Gastroesophageal sphincter (tissue), 4 donors: ENCODE measurements at places on chromosomes 11 and 22.

DNA sequence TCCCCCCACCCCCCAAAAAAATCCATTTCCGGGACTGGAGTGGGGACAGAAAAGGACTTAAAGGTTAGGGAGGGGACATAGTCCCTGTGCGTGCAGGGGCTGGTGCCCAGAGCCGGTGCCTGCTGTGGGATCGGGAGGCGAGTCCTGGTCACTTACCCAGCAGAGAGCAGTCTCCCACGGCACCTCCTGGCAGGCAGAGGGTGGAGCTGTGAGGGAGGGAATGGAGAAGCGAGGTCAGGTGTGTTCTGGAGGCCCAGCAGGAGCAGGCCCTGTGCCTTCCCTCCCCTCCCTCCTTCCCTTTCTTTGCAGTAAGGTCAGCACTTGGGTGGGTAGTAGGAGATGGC lies 28.4 kb downstream of the SHANK3 start:
- ATAC-seq: no peak

DNA sequence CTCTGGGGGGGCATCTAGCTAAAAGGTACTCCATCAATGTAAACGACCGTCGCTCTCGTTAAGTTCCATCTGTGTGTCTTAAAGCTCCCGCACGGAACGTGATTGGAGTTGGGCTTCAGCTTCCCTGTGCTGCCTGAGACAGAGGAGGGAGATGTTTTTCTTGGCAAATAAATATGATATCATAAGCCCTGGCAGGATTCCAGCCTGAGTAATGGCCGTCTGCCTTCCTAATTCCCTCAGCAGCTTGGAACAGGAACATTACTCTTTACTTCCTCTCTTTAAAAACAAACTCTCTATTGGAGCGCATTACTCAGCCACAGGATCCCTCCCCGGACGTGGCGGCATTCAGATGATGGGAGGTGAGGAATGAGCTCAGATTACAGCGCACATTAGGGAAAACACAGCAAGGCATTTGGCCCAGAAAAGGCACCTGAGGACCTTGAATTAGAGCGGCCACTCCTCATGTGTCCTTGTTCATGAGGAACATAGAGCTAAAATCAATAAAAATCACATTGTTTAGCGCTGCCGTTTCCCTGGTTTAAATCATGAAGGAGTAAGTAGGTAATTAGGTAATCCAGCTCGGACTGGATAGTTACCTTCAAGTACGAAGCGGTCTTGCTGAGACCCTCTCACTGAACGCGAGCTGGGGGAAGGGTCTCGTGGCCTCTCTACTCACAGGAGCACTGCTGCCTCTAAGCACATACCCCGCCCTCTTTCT lies 230.4 kb downstream of the ST3GAL4 start:
- ATAC-seq: peak; percentile 90

GRCh38 chr11:12461516-12461915 lies 84.1 kb downstream of the PARVA start:
- ATAC-seq: no peak

GRCh38 chr22:19448076-19448607 lies 631 bp upstream of the C22orf39 start:
- peak; percentile 24 for ATAC-seq

GRCh38 chr11:494761-495536 lies 12.1 kb downstream of the RNH1 start:
- no peak for ATAC-seq

DNA sequence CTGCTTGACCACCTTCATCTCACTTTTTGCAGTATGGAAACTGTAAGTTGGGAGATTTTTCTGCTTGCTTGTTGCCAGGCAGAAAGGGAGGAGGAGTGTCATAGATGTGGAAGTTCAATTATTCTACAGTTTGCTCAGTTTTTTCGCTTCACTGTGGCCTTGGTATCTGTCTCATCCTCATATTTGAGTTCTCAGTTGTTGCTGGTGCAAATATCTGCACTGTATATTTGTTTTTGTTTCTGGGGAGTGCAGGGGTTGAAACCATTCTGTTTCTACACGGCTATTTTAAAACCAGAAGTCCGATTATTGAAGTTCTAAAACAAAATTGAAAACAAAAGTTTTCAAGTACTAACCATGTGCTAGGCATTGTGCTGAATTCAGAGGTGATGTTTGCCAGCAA lies 153.4 kb downstream of the JRKL start:
- ATAC-seq: no peak

- no peak for ATAC-seq
Measured at GRCh38 chr22:33496112-33496511, 424.2 kb downstream of the LARGE1 start.

- ATAC-seq: no peak
Measured at GRCh38 chr11:14537134-14537599, 17.0 kb upstream of the PSMA1 start.

DNA sequence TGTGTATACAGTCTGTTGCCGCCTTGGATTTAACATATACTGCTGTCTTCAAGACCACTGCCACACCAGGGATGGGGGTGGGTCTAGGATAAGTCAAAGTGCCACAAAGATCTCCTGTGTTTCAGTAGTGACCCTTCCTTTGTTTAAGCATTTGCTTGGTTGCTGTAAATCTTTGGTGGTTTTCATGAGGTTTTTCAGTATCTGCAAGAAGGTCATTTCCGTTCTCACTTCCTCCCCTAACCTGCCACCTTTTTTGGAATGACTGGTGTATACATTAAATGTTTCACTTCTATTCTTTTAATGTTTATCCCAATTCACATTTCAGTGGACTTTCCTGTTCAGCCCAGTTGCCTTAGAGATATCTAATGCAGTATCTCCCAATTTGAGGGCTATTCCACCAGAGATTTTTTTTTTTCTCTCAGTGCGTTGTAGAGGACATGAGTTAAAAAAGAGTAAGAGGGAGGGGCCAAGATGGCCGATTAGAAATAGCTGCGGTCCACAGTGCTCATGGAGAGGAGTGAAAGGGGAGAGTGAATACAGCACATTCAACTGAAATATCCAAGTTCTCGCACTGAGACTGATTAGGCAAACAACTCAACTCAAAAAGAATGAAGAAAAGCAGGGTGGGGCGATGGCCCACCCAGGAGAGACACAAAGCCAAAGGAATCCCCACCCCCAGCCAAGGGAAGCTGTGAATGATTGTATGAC lies 43.2 kb downstream of the USP47 start:
- ATAC-seq: no peak

GRCh38 chr11:12678991-12679390 lies 4.8 kb downstream of the TEAD1 start:
- ATAC-seq: no peak

GRCh38 chr11:2186669-2187279 lies 15.2 kb upstream of the TH start:
- ATAC-seq: no peak

GRCh38 chr11:129117595-129118350 lies 74.4 kb downstream of the ARHGAP32 start:
- ATAC-seq: no peak

DNA sequence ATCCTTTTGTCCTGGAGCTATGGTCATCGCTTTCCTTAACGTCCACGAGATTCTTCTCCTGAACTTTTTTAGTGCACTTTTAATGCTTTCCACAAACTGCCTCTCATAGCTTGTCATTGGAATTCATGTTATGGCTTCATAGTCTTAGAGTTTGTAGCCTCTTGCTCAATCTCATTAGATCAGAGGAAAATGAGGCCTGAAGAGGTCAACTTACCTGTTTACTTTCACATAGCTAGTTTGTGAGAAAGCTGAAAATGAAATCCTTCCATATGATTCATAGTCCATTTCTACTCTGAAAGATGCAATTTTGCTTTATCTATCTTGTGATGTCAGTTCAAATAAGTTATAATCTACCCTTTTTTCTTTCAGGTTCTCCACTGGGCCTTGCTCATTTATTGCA lies 1747.2 kb upstream of the RAG2 start:
- no peak for ATAC-seq

- ATAC-seq: peak; percentile 63
Measured at GRCh38 chr11:19374151-19374569, 133.4 kb upstream of the E2F8 start.

GRCh38 chr11:77126156-77126775 lies 1.8 kb upstream of the MYO7A start:
- ATAC-seq: no peak

GRCh38 chr22:41828516-41828915 lies 4.4 kb upstream of the SREBF2 start:
- ATAC-seq: no peak

- no peak for ATAC-seq
Measured at GRCh38 chr11:45041596-45041995, 90.9 kb upstream of the TP53I11 start.

DNA sequence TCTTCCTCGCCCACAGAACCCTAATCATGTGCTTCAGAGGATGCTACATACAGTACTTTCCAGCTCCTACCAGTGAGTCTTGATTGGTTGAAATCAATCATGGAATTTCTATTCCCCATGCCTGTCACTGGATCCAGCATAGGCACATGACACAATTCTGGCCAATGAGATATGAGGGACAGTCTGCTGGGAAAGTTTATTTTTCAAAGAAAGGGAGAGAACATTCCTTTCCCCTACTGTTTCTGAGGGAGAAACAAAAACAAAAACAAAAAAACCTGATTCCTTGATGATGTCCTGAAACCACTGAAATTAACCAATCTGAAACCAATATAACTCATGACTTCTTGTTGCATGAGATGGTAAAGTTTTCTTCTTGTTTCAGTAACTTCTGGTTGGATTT lies 3.3 kb upstream of the RCN1 start:
- ATAC-seq: no peak

DNA sequence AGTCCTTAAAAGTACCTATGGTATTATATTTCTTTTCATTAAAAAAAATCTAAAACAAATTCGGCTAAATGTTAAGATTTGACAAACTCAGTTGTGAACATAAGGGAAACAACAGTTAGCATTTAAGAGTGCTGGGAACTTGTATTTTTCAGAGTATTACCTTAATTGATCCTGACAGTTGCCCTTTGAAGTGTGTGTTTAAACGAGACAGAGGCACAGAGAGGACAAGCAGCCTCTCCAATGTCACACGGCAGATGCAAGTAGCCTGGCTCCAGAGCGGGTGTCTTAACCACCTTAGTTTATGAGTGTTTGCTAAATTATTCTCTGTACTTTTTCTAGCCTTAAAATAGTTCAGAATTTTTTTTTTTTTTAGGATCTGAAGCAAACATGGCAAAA lies 80.9 kb downstream of the TIMP3 start:
- no peak for ATAC-seq

DNA sequence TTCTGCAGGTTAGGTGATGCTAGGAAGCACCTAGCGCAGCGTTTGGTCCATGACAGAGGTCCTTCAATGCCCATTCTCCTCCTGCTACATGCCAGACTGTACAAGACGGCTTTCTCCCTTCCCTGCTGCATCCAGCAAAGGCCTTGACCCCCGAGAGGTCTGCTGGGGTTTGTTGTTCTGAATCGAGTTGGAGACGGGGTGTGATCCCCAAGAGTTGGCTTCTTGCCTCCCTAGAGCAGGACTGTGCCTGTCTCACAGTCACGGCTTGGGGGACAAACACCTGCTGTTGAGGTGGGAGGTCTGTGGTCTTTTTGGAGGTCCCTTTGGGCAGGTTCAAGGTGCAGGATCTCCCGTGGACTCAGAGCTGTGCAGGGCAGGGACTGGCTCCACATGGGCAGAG lies 352.3 kb upstream of the B3GAT1 start:
- no peak for ATAC-seq

DNA sequence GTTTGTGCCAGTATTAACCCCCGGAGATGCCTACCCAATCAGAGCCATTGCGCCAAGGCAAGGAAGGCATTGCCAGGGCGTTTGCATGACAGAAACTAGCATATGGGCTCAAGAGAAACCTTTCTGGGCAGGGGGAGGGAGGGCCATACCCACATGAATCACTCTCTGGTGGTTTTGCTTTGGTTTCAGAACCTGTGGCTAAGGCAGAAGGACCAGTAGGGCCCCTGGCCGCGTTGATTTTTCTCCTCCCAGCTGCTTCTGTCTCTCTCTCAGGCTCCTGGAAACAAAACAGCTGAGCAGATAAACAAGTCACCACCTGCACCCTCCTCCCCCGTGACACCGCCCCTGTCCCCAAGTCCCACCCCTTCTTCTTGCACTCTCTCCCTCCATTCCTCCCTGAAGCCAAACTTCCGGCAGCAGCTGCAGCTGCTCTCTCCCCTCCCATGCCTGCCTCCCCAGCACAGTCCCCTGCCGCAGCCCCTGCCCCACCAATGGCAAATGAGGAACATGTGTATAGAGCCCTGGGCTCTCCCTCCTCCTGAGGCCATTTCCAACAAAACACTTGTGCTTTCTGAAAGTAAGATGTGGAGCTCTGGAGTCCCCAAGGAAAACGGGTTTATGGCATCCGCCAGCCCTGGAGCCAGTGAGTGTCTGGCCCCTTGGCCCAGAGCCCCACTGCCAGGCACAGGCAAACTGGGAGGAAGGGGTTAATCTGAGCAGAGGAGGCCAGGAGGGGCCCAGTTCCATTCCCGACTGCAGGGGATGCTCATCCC lies 39.0 kb upstream of the ADA2 start:
- peak; percentile 50 for ATAC-seq

DNA sequence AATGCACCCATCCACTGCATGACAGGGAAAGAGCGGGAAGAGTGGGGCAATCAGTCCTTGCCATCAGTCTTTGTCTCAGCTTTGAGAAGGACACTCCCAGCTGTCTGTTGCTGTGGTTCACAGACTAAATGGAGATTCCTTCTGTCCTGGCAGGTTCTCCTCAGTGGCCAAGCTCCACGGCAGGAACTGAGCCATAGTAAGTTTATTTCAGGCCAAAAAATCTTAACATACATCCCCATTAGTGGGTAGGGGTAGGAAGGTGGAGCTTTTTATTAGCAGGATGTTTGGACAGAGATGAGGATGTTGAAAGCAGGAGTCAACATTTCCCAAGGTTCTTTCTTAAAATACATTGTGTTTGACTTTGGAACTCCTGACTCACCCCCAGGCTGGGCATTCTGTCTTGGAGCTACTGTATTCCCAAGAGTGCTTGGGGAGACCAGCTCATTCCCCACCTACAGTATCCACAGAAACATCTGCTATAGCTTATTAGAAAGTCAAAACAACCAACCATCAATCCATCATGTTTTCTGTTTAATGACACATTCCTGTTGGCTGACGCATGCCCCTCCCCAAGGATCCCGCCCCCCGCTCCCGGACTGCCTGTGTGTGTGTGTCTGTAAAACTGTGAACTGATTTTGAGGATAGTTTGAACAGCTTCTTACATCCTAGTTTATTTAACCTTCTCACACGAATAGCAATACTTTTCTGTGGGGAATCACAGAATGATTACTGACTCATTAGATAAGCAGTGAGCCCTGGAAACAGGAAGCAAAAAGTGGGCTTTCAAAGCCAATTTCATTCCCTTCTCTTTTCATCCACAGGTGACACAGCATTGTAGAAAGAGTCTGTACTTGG lies 109.5 kb downstream of the CCDC81 start:
- ATAC-seq: peak; percentile 89

DNA sequence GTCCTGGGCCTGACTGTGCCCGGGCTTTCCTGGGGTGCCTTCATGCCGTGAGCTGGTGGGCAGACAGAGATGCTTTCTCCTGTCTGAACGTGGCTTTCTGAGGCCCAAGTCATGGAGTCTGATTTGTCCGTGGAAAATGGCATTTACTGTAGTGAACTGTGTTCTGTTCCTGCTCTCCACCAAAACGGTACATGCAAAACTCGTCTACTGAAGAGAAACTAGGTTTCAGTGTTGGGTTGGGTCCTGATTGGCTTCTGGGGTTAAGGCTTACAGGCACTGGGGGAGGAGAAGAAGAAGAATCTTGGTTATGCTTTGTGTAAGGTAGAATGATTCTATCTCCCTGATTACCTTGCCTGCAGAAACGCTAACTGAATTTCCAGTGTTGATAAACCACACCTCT lies 541.7 kb downstream of the NTM start:
- no peak for ATAC-seq
